ENCODE measurements at places on chromosomes 2 and 18. TPM values are rescaled to one million over a fixed set of nuclear protein-coding genes. Genes with fewer than 3 reads are reported as not detected.

DNA sequence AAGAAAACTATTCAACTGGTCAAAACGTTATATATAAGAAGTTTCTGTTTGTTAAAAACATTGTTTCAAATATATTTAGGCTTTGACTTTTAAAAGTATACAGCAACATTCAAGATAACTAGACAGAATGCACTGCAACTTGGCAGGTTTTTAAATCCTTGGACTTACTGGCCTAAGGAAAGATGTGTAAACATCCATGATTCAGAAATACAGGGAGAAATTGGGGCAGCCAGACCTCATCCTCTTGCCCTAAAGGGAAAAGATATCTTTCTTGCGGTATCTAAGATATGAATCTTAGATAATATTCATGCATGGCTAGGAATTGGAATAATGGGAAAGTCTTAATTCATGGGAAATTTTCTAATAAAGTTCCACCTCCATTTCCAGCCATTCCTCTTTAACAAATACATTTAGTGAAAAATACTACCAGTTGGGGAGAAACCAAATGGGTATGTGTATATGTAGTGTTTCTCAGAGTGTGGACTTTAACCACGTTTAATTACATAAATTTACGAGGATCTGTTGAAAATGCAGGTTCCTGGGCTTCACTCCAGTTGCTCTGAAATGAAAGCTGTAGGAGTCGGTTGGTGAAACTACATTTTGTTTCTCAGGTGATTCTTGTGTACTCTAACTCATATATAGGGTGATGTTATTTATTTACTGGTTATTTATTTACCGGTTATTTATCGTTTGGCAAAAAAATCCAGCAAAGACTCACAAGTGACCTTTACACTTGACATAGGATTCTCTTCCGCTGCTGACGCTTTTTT is 587 bp upstream of the TANK start:
- DNase-seq: no peak

DNA sequence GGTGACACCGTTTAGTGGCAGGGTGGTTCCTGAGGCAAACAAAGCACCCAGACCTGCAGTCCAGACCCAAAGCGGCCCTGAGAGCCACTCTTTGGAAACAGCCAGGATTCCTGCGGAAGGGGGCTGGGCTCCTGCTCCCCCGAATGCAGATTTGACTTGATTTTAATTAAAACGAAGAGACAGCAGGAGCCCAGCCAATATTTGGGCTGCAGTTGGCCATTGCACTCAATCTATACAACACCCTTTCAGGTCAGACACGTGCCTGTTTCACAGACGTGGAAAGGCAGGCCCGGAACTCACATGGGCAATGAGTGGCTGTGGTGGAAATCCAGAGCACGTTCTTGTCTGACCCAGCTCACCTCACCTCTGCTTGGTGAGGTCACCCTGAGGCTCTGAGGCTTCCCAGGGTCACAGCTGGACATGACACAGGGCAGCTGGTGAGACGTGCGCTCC is 122.4 kb downstream of the NDUFA10 start:
- no peak for DNase-seq

- DNase-seq: no peak
Observed at GRCh38 chr18:61883547-61883946, 9.3 kb downstream of the RNF152 start.

- peak; percentile 7 for DNase-seq
Observed at GRCh38 chr2:196208915-196209314, 37.5 kb upstream of the STK17B start.

GRCh38 chr2:69742322-69742952 is 503 bp downstream of the ANXA4 start:
- DNase-seq: no peak

- DNase-seq: peak; percentile 91
Observed at GRCh38 chr2:234879671-234880455, 72.0 kb upstream of the SH3BP4 start.

- no peak for DNase-seq
Observed at GRCh38 chr2:115505331-115505730, 1062.9 kb downstream of the DPP10 start.

DNA sequence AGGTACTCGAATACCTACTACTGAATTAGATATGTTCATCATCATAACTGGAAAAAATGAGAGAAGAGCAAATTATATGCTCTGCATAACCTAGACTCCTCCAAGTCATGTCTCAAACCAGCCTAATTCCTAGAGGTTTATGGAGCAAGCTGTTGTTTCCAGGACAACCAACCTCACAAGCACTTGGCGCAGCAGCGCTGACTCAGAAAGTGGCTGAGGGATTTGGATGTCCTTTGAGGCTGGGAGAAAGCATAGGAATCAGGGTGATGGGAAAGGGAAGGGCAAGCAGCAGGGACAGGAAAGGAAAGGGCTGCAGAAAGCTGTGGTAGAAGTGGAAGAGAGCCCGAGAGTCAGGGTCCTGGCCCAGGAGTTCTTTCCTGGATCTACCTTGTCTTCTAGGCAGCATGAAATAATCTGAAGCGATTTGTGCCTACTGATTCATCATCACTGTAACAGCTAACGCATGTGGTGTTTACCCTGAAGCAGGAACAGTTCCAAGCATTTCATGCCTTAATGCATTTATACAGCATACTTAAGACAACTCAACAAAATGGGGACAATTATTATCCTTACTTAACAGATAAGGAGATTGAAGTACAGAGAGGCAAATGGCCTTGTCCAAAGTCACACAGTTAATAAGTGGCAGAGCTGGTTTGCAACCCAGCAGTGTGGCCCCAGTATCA is 3.7 kb downstream of the PLEK start:
- DNase-seq: peak; percentile 88

The MAP3K19 gene
- not detected for total RNA-seq

The PPP1R7 gene
- total RNA-seq: 53.7 TPM
